ENCODE measurements at places on chromosomes 7 and 10.

DNA sequence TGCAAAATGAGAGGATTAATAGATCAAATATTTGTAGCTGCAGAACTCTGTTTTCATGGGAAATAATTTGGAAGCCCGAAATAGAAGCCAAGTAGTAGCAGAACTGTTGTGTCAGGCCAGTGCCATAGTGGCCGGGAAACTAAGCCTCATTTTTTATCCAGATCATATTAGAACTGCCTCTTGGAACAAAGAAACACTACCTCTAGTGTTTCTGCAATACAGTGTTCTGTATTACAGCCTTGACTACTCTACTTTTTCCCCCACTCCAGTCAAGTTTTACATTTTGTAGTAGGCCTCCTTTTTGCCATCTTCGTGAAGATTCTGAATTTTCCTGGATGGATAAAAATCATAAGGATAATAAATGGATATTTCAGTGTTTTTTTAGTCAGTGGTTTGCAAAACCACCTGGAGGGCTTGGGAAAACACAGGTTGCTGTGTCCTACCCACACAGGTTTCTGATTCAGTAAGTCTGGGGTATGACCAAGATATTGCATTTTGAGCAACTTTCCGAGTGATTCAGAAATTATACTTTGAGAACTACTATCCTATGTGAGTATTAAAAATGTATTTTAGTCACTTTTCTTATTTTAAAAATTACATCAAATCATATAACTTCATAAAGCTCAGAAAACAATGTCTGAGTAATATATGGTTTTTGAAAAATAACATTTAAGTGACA lies 326.2 kb upstream of the KAT6B start:
- DNase-seq: no peak

DNA sequence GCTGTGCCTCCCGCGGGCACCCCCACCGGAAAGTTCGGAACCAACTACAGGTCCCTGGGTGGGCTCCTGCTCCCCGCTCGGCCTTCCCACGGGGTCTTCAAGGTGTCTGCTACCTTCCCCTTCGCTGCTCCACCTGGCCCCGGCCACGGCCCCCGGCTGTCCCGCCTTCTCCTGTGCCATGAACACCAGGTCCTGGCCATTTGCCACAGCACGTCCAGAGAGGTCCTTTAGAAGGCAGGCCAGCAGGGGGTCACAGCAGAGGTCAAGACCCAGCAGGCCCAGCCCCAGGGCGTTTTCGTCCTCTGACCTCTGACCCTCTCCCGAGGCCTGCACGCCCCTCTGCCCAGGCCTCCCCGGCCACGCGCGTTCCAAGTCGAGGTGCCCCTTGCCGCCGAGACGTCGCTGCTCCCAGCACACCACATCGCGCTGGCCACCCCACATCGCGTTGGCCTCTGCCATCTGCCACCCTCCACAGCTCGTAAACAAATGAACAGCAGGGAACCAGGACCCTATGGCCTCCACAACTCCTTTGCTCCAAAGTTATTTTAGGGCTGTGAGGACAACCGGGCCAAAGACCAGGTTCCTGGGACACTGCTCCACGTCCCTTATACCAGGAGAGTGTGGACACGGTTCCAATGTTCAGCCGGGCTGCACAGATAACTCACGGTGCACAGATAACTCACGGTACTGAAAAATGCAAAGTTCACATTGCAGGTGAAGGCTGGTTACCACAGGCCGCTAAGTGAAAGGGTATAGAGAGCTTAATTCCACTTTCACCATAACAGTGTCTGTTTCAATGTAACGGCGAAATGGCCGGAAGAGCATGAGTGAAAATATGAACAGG lies 74.3 kb downstream of the CFAP46 start:
- DNase-seq: no peak

GRCh38 chr7:39624935-39625694 lies 1.7 kb downstream of the RALA start:
- no peak for DNase-seq

DNA sequence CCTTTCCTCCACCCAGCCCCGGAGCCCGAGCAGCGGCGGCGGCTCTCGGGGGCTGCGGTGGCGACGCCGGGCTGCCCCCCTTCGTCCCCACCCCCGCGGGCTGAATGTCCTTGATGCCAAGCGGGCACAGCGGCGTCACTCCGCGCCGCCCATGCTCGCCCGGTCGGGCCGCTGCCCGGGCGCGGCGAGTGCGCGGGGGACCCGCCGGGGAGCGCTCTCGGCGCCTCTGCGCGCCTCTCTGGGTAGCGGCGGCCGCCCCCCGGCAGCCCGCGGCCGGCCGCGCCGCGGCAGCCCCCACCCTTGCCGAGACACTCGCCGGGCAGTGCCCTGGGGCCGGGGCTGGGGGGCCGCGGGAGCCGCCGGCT lies 433 bp upstream of the PLXNA4 start:
- no peak for DNase-seq

DNA sequence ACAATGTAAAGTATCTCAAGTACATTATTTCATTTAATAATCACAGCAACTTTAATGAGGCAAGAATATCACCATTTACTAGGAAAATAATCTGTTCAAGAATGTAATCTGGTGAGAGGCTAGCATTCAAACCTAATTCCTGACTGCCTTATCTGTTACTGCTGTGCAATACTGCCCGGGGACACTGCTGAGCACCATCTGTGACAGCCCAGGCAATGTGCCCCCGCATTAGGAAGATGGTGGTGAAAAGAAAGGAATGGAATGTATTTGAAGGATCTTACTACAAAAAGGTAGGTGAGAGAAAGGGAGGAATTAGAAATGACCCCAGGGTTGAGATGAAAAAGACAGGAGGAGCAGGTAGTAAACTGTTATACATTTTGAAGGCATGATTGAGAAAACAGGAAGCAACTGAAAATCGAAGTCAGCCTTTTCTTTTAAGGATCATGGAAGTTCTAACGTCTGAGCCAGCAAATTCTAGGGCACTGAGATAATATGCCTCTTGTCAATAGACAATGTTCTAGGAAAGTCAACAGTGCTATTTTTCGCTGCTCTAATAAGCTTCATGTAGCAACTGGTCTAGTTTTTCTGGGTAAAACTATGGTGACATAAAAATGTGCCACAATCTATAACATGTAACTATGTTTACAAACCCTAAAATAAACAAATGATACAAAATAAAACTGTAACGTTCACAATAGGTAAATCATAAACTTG lies 90.4 kb downstream of the ETV1 start:
- DNase-seq: no peak

DNA sequence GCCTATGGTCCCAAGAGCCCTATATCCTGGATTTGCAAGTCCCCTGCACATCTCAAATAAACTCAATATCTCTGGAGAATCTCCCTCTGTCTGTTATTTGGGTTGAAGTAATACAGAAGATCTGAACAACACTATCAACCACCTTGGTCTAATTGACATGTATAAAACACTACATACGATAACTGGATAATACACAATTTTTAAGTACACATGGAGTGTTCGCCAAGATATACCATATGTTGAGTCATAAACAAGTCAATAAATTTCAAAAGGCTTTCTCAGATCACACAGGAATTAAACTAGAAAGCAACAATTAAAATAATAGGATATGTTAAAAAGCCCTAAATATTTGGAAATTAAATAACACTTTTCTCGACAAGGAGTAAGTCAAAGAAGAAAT lies 5.6 kb upstream of the GARS1 start:
- DNase-seq: no peak

- no peak for DNase-seq
These were observed 118.6 kb downstream of the PON1 start for GRCh38 chr7:95205665-95206225.

DNA sequence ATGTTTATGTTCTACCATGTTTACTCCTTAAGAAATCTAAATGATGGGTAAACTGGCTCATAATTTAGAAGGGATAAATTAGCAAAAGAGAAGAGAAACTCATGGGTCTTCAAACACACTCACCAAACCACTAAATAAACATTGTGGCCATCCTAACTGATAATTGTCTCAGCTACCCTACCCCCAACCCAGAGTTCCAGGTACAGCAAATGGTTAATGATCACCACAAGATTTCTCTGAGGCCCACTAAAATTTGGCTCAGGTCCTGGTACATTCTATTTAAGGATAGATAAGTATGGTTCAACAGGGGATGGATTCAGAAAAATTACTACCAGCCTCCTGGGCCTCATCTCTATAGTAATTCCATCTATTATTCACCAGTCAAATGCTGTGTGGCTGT lies 21.4 kb downstream of the SLC25A13 start:
- no peak for DNase-seq

GRCh38 chr7:125326666-125327255 lies 397.1 kb upstream of the POT1 start:
- DNase-seq: no peak

GRCh38 chr7:88357294-88357693 lies 50.6 kb upstream of the STEAP4 start:
- no peak for DNase-seq

DNA sequence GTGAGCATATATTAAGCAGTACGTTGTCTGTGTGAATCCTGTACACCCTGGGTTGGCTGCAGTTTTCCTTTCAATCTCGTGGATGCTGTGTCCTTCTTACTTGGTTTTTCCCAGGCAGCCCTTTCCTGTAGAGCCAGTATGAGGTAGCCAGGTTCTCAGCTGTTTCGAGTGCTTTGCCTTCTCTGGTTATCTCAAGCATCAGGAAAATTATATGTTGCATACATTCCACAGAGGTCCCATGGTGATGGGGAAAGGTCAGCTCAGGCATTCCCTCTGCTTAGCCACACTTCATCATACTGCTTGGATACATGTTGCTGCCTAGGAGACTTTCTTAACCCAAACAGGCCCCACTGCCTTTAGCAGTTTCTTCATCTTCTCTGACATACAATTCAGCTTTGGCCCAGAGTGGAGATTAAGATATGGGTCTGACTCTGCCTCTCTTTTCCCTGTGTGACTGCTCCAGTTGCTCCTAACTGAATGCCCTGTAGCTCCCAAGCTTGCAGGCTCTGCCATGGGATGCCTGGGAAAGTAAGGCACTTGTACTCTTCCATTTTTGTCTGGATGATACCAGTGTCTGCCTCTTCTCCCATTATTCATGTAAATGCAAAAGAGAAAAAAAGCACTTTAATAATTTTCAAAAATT lies 11.3 kb downstream of the GNAI1 start:
- no peak for DNase-seq

- no peak for DNase-seq
These were observed 44.6 kb upstream of the C1QL3 start for GRCh38 chr10:16566202-16566805.

GRCh38 chr10:11813855-11814567 lies 9.1 kb upstream of the PROSER2 start:
- no peak for DNase-seq

DNA sequence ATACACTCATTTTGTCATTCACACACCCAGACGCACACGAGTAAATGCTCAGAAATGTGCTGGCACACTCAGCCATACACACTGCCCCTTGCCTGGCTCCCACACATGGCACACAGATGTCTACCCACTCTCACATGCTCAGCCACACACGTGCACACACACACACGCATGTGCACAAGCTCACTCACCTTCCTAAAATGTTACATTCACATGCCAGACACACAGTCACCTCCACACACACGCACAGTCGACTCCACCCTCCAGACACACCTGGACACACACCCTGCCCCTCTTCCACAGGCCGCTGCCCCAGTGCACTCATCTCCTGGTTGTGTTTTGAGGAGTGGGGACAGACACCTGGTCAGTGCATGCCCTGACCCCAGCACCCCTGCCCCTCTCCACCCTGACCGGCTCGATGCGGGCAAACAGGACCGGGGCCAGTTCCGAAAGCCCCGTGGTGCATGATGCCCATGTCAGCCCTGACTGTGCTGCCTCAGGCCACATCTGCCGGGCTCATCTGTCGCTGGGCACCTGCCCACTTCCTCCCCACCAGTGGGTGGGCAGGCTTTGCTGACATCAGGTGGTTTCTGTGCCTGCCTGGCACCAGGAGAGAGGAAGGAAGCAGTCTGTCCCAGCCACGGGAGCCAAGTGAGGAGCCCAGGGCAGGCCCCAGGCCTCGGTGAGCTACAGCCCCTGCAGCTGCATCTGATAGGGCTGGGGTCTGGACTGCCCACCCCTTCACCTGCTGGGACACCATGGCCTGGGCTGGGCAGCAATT lies 84.9 kb upstream of the ZNF716 start:
- no peak for DNase-seq

DNA sequence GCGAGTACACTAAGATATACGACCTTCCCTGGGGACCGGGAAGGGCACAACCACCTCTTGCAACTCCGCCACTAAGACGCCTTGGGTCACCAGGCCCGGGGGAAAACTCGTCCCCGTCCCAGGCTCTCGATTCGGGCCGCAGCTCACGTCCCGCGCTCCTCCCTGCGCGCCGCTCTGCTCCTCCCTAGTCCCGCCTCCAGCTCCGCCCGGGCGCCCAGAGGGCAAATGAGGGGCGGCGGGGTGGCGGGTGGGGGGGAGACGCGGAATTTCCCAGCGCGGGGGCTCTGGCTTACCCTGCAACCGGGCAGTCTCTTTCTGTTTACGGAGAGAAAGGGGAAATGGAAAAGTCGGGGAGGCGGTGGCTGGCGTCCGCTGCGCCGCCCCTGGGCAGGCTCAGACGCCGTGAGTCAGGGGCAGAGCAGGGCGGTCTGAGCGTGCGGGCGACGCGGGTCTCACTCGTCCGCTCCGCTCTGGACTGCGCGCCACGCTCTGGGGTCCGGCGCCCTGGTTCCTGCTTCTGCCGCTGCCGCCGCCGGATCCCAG lies at the start of gene MAP3K8:
TSS of gene MAP3K8 (plus strand) at position 455 of the 543 bp plus-strand sequence. CDS start 4,755 bp downstream, outside the sequence.
- DNase-seq: peak; percentile 69

DNA sequence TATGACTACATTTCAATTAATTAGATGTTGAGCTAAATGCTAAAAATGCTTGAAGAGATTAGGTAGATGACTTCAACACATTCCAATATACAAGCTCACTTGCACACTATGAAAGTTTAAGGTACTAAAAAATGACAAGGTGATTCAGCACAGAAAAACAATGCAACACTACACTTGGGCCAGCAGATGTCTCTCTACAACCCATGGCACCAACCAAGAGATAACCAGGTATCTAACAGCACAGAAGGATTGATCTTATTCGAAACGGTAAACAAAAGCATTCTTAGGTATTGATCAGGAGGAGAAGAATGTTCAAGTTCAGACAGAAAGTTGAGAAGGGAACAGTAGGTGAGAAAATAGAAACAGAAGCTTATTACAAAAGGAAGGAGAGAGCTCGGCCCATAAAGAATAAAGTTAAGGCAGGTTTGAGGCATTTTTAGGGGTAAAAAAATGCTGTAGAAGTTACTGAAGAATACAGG lies 248.2 kb upstream of the KLF14 start:
- no peak for DNase-seq

- DNase-seq: no peak
These were observed 98.6 kb upstream of the PHYHIPL start for GRCh38 chr10:59077855-59078254.

GRCh38 chr10:70743879-70744278 lies 41.3 kb downstream of the TBATA start:
- no peak for DNase-seq

GRCh38 chr10:73842349-73842748 lies 31.0 kb upstream of the NDST2 start:
- DNase-seq: no peak

DNA sequence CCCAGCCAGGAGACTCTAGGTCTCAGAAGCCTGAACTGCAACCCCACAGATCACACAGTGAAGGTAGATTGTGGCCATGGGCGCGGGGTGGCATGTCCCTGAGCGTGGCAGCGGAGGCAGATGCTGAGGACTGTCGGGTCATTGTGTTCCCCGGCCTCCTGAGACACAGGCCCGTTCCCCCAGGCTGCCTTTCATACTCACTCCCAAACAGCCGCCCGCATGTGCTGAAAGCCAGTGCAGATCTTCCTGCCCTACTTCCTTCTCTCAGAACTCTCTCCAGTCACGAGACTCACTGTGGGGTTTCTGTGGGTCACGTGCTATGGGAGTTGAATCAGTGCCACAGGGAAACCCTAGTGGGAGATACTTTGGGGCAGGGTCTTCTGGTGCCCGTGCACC lies 48.0 kb downstream of the ZNF467 start:
- no peak for DNase-seq

GRCh38 chr7:99061001-99061776 lies 82.7 kb downstream of the SMURF1 start:
- no peak for DNase-seq
